NCI-H2029 treated with DMSO at 0.1 percent for 48 hours (cell line): ENCODE measurements at places on chromosomes 1 and 21.
A peak's percentile ranks its signal among the peaks of the same experiment; 100 is the strongest.

GRCh38 chr1:43368646-43369020, 822 bp upstream of the ELOVL1 start:
- no peak for DNase-seq

GRCh38 chr1:62800825-62801306, 16.9 kb downstream of the ATG4C start:
- DNase-seq, result peak; percentile 52

DNA sequence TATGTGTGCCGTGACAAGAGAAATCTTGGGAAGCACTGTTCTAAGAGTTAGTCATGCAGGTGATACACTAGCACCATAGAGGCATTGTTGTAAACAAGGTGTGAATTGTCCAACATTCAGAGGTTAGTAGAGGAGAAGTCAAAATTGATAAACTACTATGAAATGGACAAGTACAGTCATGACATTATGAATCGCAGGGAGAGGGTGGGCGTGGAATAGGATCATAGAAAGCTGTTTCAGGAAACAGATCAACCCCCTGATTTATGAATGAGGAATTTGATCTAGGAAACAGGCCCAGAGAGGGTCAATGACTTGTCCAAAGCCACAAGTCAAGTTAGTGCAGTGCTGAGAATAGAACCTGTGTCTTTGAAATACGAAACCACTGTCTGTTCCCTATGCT, 58.5 kb upstream of the LAX1 start:
- DNase-seq, result no peak

DNA sequence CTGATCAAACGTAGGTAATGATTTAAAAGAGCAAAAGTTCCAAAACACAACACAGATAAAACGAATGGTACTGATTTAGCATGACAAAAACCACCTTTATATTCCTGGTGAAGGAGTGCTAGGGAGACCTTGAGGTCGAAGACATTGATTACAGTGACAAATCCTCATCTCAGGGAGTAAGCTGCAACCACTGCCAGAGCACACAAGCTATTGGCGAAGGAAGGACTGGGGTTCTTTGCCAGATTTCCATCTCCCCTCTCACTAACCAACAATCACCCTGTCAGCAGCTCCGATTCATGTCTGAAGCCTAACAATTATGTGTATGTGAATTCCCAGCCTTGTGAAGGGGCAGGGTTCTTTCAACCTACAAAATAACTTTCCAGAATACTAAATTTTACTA, 40.2 kb upstream of the DMRTB1 start:
- DNase-seq, result no peak

- DNase-seq, result no peak
Observed at GRCh38 chr1:18481921-18482701, 1.4 kb downstream of the KLHDC7A start.

DNA sequence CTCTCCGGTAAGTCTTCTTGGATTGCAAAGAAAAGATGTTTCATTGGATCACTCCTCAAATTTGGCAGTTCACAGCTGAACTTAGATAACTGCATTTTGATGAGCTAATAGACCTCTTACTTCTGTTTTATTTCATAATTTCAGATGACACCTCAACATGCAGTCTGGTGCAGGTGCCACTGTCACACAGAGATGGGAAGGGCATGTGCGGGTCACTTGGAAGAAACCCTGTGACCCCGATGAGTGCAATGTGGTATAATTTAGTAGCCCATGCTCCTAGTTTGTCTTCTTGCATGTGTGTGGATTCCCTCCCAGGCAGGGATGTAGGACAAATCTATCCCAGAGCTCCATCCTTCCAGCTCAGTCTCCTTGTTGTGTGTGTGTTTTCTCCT, 481 bp upstream of the SLAMF1 start:
- DNase-seq, result no peak
